ENCODE measurements at places on chromosomes 5 and 9.

GRCh38 chr5:8934455-8934854, 611.4 kb downstream of the SEMA5A start:
- DNase-seq, result no peak

GRCh38 chr9:129665814-129666520, 520 bp downstream of the PRRX2 start:
- DNase-seq, result no peak

- DNase-seq, result no peak
Measured at GRCh38 chr9:136644343-136644592, 18.4 kb upstream of the EGFL7 start.

DNA sequence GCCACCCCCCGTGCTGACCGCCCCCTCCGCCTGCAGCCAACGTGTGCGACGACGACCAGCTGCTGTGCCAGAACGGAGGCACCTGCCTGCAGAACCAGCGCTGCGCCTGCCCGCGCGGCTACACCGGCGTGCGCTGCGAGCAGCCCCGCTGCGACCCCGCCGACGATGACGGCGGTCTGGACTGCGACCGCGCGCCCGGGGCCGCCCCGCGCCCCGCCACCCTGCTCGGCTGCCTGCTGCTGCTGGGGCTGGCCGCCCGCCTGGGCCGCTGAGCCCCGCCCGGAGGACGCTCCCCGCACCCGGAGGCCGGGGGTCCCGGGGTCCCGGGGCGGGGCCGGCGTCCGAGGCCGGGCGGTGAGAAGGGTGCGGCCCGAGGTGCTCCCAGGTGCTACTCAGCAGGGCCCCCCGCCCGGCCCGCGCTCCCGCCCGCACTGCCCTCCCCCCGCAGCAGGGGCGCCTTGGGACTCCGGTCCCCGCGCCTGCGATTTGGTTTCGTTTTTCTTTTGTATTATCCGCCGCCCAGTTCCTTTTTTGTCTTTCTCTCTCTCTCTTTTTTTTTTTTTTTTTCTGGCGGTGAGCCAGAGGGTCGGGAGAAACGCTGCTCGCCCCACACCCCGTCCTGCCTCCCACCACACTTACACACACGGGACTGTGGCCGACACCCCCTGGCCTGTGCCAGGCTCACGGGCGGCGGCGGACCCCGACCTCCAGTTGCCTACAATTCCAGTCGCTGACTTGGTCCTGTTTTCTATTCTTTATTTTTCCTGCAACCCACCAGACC, 80.2 kb downstream of the NTNG2 start:
- DNase-seq, result no peak

DNA sequence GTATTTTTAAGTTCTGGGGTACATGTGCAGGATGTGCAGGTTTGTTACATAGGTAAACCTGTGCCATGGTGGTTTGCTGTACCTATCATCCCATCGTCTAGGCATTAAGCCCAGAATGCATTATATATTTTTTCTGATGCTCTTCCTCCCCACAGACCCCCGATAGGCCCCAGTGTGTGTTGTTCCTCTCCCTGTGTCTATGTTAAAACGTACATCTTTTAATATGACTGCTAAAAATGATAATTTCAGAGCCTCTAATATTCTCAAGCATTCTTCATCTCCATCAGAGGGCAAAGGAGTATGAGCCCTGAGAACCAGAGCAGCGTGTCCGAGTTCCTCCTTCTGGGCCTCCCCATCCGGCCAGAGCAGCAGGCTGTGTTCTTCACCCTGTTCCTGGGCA, at the start of gene OR1J2:
Gene OR1J2 (plus strand): TSS at position 301 of the 400 bp plus-strand sequence. CDS start 0 bp downstream, at position 301.
- DNase-seq, result no peak

DNA sequence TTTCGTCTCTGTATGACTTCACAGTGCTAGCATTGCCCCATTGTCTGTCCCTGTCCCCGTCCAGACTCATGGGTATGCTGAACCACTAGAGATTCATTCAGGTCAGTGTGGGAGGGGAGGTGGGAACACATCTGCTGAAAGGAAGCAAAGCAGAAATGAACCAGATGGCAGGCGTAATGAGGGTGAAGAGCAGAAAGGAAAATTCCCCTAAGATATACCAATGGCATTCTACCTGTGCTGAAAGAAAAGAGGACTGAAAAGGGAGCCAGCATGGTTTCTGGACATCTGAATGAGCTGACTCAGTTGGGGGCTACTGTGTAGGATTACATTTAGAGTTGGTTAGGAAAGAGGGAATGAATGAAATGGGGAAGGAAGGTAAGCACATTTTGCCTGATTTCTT, 678.7 kb downstream of the MAT2B start:
- no peak for DNase-seq

DNA sequence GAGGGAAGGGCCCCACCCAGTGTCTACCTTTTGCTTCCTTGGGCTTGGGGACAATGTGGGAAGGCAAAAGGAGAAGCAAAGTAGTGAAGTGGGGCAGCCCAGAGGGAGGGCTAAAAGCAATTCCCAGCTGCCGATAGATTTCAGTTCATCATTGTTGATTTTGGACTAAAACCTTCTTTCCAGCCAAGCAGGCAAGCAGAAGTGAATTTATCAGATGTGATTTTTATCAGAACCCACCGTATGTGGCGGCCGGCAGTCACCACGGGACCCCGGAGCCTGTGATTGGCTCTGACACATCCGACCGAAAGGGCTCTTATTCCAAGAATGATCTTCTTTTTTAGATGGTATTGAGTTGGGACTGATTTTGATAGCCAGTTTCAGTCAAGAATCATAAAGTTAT, 559.9 kb downstream of the PSAT1 start:
- DNase-seq, result no peak

DNA sequence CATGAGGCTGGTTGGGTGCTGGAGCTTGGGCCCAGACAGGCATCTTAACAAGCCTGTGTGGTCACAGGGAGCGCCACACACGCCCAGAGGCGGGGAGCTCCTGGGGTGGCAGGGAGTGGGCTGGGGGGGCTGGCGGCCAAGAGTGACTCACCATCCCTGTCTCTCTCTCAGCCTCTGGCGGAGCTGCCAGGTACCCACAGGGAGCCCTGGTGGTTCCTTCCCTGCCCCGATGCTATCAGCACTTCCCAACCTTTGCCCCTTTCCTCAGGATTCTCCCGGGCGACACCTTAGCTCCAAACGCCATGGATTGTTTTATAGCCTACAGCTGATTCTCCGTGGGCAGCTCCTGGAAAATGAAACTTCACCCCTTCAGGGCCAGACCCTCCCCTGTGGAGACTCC, 5.5 kb downstream of the SLC9A3 start:
- DNase-seq, result no peak
